ENCODE measurements at places on chromosomes 3 and 15. TPM values are rescaled to one million over a fixed set of nuclear protein-coding genes. Genes with fewer than 3 reads are reported as not detected.

CPNE9 gene
- total RNA-seq = not detected

MRPL47 gene
- 28.5 TPM for total RNA-seq

OSTN gene
- total RNA-seq = not detected

TMIE gene
- total RNA-seq = 0.22 TPM

MESP2 gene
- not detected for total RNA-seq

NR2E3 gene
- 0.57 TPM for total RNA-seq

XCR1 gene
- not detected for total RNA-seq

JMJD7 gene
- total RNA-seq = 3.9 TPM

SMAD6 gene
- total RNA-seq = 1.7 TPM

ACSBG1 gene
- total RNA-seq = not detected

ZNF80 gene
- total RNA-seq = not detected

PTX3 gene
- 602 TPM for total RNA-seq

HRG gene
- total RNA-seq = not detected

STT3B gene
- 197 TPM for total RNA-seq

ITPKA gene
- total RNA-seq = 3.5 TPM

PLA2G4D gene
- total RNA-seq = not detected

TIMP4 gene
- 0.66 TPM for total RNA-seq

RAB43 gene
- 21.4 TPM for total RNA-seq

SGO1 gene
- total RNA-seq = 15.5 TPM

TAMM41 gene
- 8.3 TPM for total RNA-seq

ACTRT3 gene
- total RNA-seq = 2.8 TPM

ZNF502 gene
- total RNA-seq = 3.9 TPM

ZNF774 gene
- 1.3 TPM for total RNA-seq

FGF12 gene
- total RNA-seq = not detected

EPHB1 gene
- total RNA-seq = 0.88 TPM

LRRC3B gene
- not detected for total RNA-seq

MCTP2 gene
- 53.6 TPM for total RNA-seq

FMN1 gene
- 3.0 TPM for total RNA-seq

SLITRK3 gene
- not detected for total RNA-seq

ST8SIA2 gene
- total RNA-seq = not detected

A4GNT gene
- not detected for total RNA-seq

GXYLT2 gene
- 11.6 TPM for total RNA-seq

NOX5 gene
- 0.22 TPM for total RNA-seq

STX19 gene
- not detected for total RNA-seq

SPSB4 gene
- total RNA-seq = not detected

THBS1 gene
- total RNA-seq = 365 TPM

CHMP2B gene
- total RNA-seq = 32.8 TPM

COL6A5 gene
- total RNA-seq = 0.14 TPM

CYP1A2 gene
- not detected for total RNA-seq

B3GALNT1 gene
- 12.3 TPM for total RNA-seq

PP2D1 gene
- not detected for total RNA-seq

SUSD5 gene
- total RNA-seq = 0.66 TPM

PLCB2 gene
- 0.72 TPM for total RNA-seq

SLC51A gene
- not detected for total RNA-seq

RBP2 gene
- not detected for total RNA-seq

PLSCR5 gene
- not detected for total RNA-seq

CIDEC gene
- not detected for total RNA-seq

KLF15 gene
- 0.29 TPM for total RNA-seq

FBXW12 gene
- not detected for total RNA-seq

All from placental pericyte (primary cell).